ENCODE measurements at places on chromosomes 1 and 21. TPM values are rescaled to one million over a fixed set of nuclear protein-coding genes. Genes with fewer than 3 reads are reported as not detected.

The C8B gene
- total RNA-seq = not detected

- DNase-seq = no peak
Measured at GRCh38 chr1:248858096-248858890, 592 bp downstream of the ZNF692 start.

DNA sequence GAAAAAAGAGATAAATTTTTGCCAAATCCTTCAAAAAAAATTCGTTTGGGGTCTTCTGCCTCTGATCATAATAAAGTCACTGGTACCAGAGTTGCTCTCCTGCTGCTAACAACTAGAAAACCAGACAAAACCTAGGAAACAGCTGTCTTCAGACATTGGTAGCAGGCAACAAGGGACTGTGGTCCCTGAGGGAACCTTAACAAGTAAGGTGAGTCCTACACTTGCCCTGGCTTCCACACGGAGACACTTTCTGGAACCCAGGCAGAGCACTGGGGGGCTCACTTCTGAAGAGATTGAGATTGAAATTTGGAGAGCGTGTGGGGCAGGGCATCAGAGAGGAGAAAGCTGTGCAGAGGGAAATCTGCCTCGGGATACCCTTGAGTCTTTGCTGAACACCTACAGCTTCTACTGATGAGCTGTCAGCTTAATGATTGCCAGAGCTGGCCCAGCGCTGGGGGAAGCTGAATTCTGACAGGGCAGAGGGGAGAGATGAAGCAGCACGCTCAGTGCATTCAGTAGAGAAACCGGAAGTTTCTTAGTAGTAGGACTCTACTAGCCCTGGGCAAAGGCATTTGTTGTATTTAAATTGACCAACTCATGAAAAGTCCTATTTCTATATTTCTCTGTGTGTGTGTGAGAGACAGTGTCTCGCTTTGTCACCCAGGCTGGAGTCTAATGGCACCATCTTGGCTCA is 18.5 kb upstream of the FAM89A start:
- DNase-seq = no peak

- DNase-seq = no peak
Measured at GRCh38 chr1:116489231-116489697, 81.6 kb downstream of the CD58 start.

DNA sequence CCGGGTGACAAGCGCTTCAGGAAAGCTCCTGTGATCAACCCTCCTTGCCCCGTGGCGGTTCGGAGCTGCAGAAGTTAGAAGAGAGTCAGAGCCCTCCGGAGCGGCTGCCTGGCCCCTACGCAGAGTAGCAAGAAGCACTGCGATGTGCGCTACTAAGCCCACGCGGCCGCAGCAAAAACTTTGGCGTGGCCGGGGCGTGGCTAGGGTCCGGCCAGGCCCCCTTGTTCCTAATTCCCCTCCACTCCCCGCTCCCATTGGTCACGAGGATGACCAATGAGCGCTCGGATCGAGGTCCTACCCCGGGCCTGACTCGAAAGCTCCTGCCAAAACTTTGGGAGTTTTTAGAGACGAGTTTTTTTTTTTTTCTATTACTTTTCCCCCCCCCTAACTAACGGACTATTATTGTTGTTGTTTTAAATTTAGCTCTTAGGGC is at the start of gene HLX:
TSS of gene HLX (plus strand) at position 368 of the 433 bp plus-strand sequence. CDS start 415 bp downstream, outside the sequence.
- DNase-seq = peak; percentile 98

GRCh38 chr1:9844106-9844505 is 20.3 kb upstream of the CLSTN1 start:
- DNase-seq = no peak

DNA sequence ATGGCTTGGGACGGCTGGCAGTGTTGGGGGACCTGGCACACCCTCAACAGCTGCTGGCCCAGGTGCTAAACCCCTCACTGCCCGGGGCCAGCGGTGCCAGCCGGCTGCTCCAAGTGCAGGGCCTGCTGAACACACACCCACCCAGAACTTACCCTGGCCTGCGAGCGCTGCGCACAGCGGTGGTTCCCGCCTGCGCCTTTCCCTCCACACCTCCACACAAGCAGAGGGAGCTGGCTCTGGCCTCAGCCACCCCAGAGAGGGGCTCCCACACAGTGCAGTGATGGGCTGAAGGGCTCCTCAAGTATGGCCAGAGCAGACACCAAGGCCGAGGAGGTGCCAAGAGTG is 67.9 kb downstream of the FMO4 start:
- DNase-seq = no peak

The CCDC185 gene
- not detected for total RNA-seq

DNA sequence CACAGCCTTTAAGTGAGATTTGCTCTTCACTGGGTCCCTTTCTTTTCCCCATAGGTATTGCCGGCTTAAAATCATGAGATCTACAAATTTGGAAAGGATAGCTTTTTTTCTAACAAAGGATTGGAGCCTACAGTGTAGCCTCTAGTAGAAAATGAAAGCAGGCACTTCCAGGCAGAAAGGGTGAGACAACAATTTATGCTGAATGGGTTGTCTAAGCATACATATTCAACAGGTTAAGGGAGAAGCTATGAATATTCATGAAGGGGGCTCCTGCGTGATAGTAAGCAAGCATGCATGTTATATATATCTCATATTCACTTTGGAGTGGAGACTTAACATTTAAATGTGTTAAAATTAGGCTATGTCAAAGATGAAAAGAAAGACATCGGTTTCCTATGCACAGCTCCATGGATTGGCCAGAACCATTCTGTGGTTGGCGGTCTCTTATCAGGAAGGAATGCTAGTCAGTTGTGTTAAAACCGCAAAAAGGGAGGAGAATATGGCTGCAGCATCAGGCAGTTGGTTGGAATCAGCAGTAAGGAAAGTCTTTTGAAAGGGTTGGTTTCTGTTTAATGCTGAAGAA is 66.0 kb downstream of the VCAM1 start:
- no peak for DNase-seq

The SIPA1L2 gene
- total RNA-seq = 98.7 TPM

- DNase-seq = no peak
Measured at GRCh38 chr1:246959944-246960693, 28.4 kb upstream of the AHCTF1 start.

DNA sequence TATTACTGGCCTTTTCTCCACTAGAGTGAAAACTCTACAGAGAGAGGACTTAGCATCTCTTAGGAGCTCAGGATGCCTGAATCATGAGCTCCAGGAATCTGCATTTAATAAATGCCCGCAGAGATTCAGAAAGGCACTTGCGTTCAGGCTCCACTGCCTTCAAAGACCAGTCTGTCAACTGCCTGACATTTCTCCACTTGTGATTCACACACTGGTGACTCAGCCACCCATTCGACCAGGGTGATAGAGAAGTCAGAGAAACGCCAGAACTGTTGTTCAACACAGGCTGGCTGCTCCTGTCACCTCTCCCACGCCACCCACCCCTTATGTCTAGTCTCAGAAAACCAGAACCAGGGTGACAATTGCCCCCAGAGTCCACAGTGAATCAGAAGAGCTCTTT is 26.9 kb upstream of the LBR start:
- DNase-seq = no peak

DNA sequence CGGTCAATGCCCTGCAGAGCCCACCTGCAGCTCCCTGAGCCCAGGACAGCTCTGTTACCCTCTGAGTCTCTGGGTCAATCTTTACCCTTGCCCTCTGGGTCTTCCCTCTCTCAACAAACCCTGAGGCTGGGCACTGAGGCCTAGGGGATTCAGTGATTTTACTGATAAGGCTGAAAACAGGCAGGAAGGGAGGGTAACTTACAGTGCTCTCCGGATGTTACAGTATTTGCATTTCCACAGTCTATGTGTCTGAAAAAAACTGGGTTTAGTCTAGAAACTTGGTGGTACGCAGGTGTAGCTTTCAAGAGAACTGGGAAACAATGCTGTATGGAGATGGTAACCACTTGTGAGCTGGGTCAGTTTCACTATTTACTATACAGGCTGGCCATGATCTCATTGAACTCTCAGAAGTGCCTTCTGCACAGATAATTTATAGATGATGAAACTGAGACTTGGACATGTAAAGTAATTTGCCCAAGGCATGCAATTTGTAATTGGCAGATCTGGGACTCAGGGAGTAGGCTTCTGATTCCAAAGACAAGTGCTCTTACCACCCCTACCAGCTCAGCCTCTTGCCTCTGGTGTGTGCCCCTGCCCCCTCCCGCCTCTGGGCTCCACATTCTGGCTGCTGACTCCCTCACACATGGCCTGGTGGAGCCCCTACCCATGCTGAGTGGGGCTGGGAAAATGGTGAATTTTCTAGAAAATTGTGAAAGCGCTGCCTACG is 48.8 kb downstream of the TENT5C start:
- no peak for DNase-seq

The FCER1A gene
- 1.2 TPM for total RNA-seq

The KAZN gene
- 3.1 TPM for total RNA-seq

- peak; percentile 43 for DNase-seq
Measured at GRCh38 chr1:2349806-2350205, 41.5 kb downstream of the MORN1 start.

The REN gene
- not detected for total RNA-seq

DNA sequence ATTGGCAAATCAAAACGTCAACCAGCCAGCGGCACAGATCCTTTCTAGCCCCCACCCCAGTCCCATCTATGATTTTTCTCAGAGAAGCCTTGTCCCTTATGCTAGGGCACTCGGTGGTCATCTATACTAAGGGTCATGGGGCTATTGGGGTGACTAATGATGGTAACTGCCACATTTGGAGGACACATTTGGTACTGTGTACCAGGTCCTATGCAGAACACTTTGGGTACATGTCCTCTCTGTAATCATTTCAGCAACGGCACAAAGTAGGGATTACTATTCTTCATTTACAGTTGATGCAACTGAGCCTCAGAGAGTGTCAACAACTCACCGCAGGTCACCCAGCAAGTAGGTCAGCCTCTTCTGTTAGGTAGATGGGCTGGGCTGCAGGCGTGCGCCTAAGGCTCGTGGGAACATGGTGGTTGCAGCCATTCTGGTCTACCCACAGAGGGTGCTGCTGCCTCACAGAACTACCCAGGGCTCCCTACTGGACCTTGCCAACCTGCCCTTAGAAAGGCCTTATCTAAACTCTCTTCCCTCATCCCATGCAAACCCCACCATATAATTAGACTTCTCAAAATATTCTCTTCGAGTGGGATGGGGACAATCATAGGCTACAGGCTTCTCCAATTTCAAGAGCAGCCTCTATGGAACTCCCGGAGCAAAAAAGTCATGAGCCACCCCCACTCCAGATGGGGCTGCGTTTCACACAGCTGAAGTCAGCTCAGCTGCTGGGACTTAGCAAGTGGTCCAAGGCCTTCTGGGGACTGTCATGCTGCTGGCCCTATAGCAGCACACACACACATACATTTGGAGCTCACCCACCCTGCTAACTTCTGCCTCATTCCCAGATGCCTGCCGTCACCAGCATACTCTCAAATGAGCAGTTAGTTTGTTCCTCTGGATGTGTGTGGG is 5.8 kb upstream of the SDHB start:
- DNase-seq = peak; percentile 89

DNA sequence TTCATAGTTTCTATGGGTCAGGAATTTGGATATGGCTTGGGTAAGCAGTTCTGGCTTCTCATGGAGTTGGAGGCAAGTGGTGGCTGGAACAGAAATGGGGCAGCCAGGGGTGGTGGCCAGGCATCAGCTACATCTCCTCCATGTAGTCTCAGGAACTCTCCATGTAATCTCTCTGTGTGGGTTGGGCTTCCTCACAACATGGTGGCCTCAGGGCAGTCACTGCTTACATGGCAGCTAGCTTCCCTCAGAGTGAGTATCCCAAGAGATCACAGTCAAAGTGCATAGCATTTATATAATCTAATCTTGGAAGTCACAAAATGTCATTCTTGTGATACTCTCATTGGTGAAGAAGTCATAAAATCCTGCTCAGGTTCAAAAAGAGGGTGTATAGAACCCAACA is 25.7 kb downstream of the MR1 start:
- no peak for DNase-seq

GRCh38 chr1:200150721-200151120 is 123.2 kb downstream of the NR5A2 start:
- DNase-seq = no peak

The RHEX gene
- 0.24 TPM for total RNA-seq

DNA sequence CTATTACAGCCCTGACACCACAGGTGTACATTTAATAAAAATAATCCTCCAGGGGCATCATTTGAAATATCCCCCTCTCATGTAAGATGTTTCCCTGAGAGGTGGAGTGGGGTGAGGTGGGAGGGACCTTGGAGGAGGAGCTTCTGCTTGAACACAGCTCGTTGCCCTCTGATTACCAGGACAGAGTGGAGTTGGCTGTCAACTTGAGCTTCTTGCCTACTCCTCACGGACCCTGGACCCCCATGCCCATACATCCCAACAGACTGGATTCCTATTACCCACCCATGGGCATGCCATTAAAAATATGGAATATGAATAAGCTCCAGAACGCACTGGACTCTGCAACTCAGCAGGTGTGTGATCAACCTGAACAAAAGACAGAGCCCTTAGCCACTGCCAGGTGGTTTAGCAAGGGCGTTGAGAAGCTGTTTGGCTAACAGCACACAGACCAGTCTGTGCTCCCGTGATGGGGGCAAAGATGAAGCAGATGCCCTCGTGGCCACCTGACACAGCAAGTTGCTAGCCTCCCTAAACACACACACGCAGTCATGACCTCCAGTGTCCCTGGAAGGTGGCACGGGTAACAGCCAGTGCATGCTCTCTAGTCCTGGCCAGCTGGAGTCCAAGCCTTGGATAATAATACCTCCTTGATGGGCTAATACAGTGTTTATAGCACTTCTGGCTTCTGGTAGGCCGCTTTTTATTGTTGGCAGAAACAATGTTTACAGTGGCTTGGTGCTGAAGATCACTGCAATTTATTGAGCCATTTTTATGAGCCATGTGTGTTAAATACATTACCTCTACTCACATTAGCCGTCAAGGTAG is 155.0 kb downstream of the TOMM20 start:
- no peak for DNase-seq

DNA sequence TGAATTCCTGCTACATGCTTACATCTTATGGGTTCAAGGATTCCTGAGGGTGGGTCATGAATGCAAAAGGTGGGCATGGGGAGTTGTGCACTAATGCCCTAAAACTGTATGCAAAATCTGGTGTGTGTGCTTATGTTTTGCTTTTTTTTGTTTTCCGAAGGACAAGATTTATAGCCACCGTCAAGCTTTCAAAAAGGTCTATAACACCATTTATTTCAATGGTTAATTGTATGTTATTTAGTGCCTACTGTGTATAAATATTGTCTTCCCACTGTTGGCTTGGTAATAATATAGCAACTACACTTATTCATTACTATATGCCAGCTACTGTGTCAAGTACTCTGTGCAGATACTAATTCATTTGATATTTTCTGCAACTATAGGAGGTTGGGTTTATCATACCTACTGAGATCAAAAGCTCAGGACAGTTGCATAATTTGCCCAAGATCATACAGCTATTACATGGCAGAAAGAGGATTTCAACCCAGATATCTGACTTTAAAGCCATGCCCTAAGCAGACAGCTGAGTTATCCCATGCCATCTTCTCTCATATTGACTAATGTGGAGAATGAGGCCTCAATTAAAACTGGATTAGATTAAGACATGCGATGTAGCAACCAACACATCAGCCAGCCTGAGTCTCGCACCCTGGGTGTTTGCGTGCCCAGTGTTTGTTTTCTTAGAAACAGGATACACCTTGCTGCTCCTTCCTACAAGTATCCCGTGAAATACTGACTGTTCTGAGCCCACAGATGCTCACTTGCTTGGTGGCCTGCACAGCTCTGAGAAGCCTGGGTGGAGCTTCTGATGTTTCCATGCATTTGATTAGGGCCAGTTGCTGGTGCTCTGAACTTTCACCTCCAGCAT is 34.6 kb downstream of the GADD45A start:
- no peak for DNase-seq

All from cardiac septum (tissue), 1 donor.